ENCODE measurements at places on chromosomes 12 and 14.

- no peak for DNase-seq
Measured at GRCh38 chr12:113667095-113667494, 195.4 kb upstream of the LHX5 start.

DNA sequence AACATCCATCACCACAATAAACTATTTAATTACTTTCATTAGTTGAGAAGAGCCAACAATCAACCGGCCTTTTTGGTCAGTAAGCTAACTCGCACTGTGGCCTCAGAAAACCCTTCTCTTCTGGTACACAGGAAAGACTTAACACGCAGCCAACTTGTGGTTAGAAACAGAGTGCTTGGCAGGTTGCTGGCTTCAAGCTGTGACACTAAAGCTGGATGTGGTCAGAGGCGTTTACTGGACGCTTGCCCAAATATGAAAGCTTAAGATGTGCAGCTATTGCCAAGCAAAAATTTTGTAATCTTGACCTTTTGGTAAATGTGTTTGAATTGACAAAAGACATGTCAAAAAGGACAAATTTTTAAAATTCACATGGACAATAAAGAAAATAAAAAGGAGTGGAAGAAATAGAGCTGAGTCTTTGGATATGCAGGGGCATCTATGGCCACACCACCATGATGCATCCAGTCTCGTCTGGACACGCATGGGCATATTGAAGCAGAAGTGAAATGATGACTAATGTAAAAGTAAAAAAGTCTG is 2.6 kb upstream of the KLRK1 start:
- peak; percentile 66 for DNase-seq

GRCh38 chr12:113891739-113892520 is 74.2 kb downstream of the RBM19 start:
- DNase-seq, result no peak

DNA sequence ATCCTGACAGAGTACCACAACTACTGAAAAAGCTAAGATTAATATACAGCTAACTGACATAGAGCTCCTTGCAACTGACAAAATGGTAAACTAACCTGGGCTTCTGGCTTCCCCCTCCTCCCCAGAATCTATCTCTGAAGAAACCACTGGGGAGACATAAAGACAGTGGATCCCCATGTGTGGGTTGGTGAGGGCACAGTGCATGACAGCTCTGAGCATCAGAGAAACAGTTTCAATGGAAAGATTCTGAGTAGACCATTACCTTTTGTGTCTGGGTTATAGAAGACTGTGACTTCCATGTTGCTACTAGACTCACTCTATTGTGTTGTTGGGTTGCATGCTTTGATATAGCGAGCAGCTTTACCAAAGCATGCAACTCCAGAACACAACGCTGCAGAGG is 247.4 kb downstream of the EFCAB11 start:
- DNase-seq, result no peak

DNA sequence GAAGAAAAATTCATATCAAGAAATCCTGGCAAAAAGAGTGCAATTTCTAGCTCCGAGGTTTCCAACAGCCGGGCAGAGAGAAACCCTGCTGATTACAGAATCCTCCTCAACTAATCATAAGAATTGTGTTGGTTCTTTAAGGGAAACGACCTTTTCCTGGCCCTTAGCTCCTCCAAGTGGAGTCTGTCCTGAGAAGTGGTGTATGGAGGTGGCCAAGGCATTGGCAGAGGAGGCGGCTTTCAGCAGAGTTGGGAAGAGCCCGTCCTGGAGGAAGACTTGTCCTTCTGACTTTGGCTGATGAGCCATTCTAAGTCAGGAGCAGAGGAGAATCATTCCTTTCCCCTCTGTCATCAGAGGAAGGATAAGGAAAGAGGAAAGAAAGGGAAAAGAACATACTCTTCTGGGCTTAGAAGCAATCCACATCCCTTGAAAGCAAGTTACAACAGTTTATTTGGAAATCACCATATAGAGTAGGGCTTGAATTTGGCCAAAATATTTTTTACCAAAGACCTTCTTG is 46.5 kb upstream of the PTCSC3 start:
- no peak for DNase-seq

GRCh38 chr12:43105426-43105981 is 446.5 kb downstream of the ADAMTS20 start:
- no peak for DNase-seq

GRCh38 chr12:118734266-118734665 is 247.1 kb upstream of the SRRM4 start:
- DNase-seq, result no peak

- DNase-seq, result peak; percentile 67
Measured at GRCh38 chr12:121536899-121537813, 43.7 kb downstream of the KDM2B start.

GRCh38 chr14:75837151-75837787 is 144.5 kb downstream of the TGFB3 start:
- no peak for DNase-seq

GRCh38 chr14:52048116-52048515 is 20.7 kb downstream of the NID2 start:
- no peak for DNase-seq

- no peak for DNase-seq
Measured at GRCh38 chr12:6375269-6376078, at the start of gene SCNN1A. TSS of gene SCNN1A (minus strand) at chr12:6375563. CDS start at chr12:6374783, 780 bp downstream.

- no peak for DNase-seq
Measured at GRCh38 chr14:53668897-53669296, 287.7 kb downstream of the BMP4 start.

DNA sequence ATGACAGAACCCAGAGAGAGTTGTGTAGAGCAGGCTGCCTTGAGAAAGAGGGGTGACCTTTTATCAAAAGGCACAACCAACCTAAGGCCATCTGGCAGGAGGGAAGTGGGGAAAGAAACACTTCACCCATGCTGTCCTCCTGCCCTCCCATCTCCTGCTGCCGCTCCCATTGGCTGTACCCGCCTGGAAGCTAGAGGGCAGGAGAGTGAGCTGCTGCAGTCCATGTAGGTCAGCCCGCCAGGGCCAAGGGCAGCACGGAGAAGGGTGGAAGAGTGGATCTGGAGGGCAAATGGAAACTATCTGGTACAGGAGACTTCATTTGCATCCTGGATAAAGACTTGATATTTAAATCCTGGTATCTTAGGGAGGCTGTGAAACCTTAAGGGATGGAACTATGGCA is 11.5 kb upstream of the CABP1 start:
- no peak for DNase-seq

GRCh38 chr14:94390372-94391086 is 2.1 kb upstream of the SERPINA1 start:
- no peak for DNase-seq

GRCh38 chr12:93571925-93572711 is at the start of gene SOCS2:
TSS of gene SOCS2 (plus strand) at chr12:93572675. CDS start at chr12:93572898, 223 bp downstream.
- peak; percentile 32 for DNase-seq

GRCh38 chr12:77766224-77766623 is 64.5 kb upstream of the NAV3 start:
- DNase-seq, result no peak

DNA sequence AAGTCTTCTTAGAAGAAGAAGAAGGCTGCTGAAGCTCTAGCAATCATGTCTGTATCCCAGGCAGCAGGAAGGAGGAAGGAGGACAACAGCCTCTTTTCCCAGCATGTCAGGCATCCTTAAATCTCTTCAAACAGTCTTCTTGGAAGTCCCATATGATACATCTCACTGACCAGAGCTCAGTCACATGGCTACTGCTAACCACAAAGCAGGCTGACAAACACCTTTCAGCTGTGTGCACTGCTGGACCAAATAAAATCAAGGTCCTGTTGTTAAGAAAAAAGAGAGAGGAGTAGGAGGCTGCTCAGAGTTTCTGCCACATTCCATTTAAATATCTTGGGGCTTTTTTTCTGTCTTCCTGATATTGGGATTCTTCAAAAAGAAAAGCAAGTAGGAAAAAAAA is 203.4 kb upstream of the PELI2 start:
- DNase-seq, result no peak

DNA sequence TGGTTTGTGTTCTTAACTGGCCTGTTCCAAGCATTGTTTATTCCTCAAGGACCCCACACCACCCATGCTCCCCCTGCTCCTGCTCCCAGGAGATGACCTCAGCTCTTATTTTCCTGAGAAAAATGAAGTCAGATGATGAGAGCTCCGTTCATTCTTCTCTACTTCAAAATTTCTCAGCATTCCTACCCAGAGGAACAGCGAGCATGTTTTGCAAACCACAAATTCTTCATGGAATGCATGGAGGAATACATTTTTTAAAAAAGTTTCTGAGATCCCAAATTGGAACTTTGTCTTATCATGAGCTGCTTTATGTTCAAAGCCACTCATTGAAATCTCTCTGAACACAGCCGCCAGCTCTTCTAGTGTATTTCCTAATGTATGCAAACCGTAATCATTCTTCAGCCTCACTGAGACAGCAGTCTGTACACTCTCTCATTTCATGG is 44.9 kb downstream of the SYNE2 start:
- DNase-seq, result no peak

- DNase-seq, result no peak
Measured at GRCh38 chr12:50925342-50925651, 27.0 kb upstream of the HIGD1C start.

DNA sequence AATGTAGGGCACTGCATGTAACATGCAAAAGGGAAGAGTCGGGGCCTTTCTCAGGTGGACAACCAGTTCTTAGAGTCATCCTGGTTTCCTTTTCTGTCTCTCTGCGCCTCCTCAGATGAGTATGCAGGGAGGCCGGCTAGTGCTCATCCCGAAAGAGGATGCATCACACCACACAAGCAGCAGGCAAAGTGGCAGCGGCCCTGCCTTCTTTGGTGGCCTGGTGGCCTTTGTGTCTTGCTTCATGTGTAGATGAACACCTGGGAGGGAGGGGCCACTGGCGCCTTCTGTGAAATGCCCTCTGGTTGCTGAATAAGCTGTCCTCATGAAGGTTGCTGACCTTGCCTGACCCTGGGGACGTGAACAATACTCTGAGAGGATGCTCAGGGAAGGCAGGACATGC is 18.0 kb downstream of the SLC24A4 start:
- DNase-seq, result no peak

DNA sequence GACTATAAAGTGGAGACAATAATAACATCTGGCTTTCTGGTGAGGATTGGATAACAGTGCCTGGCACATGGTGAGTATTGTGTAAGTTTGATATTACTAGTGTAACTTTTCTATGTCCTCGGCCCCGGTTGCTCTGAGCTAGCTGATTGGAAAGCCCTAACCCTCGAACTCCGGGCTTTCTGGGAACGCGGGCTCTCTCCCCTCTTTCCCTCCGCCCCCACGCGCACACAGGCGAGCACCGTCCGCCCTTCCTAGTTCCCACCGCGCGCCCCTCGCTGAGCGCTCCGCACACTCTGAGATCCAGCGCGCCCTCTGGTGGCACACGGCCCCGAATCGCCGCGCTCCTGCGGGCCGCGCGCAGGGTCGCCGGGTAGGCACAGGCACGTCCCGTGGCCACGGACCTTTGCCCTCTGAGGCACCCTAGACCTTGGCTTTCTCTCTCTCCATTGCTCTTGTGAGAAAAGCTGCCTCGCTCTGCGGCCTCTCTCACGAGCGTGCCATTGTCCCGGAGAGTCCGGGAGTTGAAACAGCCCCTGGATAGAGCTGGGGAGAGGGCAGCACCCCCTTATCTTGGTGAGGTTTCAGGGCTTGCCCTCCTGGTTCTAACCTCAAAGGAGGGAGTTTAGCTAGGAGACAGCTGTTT is 23.2 kb upstream of the ESRRB start:
- DNase-seq, result peak; percentile 30

GRCh38 chr14:93775744-93776143 is 12.5 kb downstream of the PRIMA1 start:
- no peak for DNase-seq

DNA sequence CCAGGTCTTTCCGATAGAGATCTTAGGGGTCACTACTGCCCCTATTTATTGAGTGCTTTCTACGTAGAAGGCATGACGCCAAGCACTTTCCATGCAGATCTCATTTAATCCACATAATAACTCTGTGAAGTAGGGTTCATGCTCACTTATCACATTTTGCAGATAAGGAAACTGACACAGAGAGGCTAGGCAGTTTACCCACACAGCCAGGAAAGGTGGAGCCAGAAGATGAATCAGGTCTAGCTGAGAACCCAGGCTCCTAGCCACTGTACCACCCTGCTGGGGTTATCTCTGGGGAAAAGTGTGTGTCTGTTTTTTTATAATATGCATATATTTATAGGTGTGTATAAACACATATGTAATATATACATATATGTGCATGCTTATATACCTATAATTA is 83.6 kb downstream of the KSR2 start:
- no peak for DNase-seq

- DNase-seq, result no peak
Measured at GRCh38 chr14:64095620-64096019, 198.6 kb downstream of the ESR2 start.

GRCh38 chr14:102729268-102729667 is 48.0 kb upstream of the TRAF3 start:
- no peak for DNase-seq

GRCh38 chr12:130960058-130960457 is 6.4 kb downstream of the ADGRD1 start:
- DNase-seq, result no peak

DNA sequence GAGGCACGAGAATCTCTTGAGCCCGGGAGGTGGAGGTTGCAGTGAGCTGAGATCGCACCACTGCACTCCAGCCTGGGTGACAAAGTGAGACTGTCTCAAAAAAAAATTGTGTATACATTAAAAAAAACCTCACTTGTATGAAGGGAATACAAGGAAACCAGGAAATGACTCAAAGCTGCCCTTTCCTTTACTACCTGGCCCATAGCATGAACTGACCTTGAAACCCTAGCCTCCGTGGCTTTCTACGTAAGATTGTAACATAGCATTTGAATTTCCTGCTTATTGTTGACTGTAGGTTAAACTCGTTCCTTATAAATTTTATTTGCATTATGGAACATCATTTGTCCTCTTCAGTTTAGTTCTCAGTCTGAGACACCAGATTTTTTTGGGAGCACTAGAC is 9.1 kb upstream of the DDX47 start:
- no peak for DNase-seq

All from CD4-positive, alpha-beta T cell treated with Interleukin-12 subunit alpha and Interleukin-12 subunit beta, for 1 hour (primary cell).